ENCODE measurements at places on chromosomes 16 and 17. TPM values are rescaled to one million over a fixed set of nuclear protein-coding genes. Genes with fewer than 3 reads are reported as not detected.

DNA sequence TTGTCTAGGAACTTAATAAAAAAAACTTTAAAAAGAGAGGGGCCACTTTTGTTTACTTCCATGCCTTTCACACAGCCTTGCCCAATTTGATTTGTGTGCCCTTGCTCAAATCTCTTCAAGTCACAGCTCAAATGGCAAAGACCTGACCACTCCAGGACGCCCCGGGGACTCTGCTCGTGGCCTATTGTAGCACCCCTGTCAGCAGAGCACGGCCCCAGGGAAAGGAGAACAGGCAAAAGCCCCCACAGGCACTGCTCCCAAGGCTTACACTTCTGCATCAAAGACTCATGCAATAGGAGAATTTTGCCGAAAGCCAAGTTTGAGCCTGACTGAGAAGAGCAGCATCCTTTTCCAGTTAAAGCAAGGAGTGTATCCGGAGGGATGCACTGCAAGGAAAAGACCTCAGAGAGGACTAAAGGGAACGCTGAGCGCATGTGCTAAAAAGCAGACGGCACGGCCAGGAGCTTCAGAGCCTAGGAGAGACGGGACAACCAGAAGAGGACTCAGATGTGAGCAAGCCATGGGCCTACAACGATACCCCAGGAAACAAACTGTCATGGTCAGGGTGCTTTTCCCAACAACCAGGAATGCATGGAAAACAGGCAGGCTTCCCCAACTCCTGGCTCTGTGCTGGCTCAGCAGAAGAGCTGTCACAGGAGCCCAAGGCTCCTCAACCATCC, 8.2 kb downstream of the CREBBP start:
- no peak for DNase-seq

SOX9 gene
- 6.5 TPM for total RNA-seq

- DNase-seq, result peak; percentile 65
Observed at GRCh38 chr17:31499771-31500554, 108.5 kb downstream of the RAB11FIP4 start.

DNA sequence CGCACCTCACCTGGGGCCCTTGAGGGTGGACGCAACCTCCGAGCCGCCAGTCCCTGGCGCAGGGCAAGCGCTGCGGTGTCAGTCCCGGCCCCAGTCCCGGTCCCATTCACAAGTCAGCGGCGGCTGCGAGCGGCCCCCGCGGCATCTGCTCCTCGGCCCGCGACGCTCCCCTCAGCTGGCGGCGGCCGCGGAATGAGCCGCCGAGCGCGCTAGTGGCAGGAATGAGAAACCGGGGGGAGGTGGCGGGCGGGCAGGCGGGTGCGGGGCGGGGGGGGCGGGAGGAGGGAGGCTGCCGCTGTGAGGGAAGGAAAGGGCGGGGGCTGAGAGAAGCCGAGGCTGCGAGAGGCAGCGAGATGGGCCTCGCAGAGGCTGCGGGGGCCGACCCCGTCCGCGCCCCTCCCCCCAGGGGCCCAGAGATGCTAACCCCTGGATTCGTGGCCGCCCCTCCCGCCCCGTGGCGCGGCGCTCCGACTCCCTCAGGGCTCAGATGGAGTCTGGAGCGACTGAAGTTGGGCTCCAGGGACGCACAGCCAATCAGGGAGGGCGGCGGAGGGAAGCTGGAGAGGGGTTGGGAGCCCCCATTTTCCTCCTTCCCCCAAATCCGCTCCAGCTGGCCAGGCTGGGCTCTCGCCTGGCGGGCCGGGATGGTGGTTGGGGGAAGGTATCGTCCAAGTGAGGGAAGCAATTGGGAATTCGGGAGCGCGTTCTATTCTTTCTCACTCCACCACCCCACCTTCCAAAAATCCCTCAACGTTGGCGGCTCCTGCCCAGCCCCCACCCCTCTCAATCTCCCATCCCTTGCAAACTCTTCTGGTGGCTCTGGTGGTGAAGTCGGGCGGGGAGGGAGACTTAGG, at the start of gene CDH11:
Gene CDH11, minus strand, starts transcription at position 194 of the 854 bp plus-strand sequence. CDS start 117,194 bp downstream, outside the sequence.
- DNase-seq, result peak; percentile 93

DNA sequence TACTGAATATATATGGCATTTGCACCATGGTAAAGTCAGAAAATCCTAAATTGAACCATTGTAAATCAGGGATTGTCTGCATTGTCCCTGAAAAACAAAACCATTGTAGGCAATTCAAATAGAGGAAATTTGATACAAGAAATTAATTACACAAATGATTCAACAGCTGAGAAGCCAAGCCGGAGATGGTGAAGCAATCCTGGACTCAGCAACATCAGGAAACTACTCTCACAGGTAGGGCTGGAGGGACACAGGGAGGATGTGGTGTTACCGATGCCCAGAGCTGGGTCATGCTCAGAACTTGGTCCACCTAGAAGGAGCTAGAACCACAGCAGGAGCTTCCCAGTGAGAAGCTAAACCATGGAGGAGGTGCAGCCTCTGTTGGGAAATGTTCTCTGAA, 18.5 kb upstream of the SCNN1B start:
- no peak for DNase-seq

SRRM2 gene
- 56.8 TPM for total RNA-seq

DNA sequence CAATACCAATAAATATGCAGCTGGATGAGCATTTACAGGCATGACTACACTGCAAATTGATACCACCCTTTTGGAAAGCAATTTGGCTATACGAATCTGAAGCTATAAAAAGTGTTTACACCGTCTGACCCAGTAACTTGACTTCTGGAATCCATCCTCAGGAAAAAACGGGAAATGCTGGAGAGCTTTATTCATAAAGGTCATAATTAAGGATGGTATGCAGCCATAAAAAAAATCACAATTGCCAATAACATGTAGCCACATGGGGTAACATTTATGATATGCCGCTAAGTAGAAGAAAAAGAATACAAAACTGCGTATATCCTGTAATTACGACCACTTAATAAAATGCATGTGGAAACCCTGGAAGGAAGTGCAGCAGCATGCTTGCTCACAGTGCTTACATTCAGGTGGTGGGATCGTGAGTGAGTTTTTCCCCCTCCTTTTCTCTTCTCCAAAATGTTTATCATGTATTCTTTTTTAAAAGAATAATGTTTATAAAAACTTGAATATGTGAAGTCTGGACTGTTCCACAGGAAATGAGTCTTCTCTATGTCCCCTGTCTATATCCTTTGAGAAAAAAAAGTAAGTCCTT, 34.2 kb downstream of the COPRS start:
- no peak for DNase-seq

DNA sequence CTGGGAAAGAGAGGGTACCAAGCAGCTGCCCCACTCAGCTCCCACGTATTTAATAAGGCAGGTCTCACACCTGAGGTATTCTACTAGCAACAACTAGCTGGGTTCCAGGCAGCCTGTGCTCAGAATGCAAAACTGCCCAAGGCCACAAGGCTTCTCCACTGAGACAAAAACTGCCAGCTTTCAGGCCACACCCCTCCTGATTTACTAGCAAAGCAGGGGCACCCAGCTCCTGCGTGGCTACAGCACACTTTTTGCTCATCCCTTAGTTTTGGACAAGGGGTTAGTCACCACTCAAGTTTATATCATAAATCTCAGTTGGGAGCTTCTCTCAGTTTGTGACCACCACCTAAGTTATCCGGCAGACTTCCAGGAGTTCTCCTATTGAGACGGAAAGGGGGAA, 494.6 kb downstream of the CDH11 start:
- no peak for DNase-seq

TP53TG3 gene
- not detected for total RNA-seq

- no peak for DNase-seq
Observed at GRCh38 chr17:56203430-56203829, 50.2 kb downstream of the ANKFN1 start.

KIF19 gene
- total RNA-seq, result not detected

PPY gene
- not detected for total RNA-seq

DNA sequence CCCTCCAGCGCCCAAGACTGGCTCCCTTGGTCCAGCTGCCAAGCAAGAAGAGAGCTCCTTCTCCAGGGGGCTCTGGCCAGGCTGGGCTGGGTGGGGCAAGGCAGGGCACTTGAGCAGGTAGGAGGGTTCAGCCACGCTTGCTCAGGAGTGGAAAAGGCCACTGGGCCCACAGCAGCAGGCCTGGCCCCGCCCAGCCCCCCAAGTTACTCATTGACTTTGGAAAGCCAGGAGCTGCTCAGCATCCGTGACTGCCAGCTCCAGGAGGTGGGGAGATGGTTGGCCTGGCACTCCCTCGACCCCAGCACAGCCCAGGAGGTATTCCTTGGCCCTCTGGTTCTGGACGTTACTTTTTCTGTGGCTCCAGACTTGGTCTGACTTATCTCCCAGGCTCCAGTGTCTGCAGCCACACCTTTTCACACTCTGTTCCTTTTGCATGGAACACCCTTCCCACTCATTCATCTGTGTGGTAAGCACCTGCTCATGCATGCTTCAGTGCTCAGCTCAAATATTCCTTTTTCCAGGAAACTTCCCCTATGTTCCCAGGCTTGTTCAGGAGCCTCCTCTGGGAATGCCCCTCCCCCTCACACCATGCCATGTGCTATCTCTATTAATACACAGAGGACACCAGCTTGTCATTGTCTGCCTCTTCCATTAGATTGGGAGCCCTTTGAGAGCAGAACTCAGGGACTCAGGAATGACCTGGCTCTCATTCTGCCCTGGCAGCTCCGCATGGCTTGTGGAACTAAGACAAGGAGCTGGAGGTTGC, at the start of gene CDH16:
Gene CDH16, minus strand, starts transcription at position 83 of the 766 bp plus-strand sequence. CDS start 820 bp downstream, outside the sequence.
- peak; percentile 77 for DNase-seq

DNA sequence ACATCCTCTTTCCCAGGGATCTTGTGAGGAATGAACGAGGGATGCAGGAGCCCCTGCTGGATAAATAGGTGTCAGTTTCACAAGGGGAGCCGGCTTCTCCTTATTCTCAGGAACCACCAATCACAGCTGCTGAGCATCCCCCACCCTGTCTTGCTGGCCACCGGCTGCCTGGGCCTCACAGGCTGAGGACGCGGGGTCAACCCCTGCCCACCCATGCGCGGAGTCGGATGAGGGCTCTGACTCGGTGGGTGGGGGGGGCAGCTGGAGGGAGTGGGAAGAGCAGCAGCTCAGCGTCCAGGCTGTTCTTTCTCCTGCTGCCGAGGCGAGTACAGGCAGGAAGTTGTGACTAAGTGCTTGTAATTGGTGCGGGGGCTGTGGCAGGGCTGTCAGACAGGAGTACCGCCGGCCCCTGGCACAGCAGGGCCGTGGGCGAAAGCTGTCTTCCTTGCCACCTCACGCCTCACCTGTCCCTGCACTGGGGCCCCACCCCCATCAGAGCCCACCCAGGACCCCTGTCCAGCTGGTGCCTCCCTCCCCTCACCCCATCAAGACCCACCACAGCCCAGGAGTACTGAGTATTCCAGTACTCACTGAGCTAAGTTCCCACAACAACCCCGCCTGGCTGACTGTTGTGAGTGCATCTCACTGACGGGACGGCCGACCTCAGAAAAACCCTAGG, 11.0 kb upstream of the DPEP1 start:
- peak; percentile 100 for DNase-seq

DNA sequence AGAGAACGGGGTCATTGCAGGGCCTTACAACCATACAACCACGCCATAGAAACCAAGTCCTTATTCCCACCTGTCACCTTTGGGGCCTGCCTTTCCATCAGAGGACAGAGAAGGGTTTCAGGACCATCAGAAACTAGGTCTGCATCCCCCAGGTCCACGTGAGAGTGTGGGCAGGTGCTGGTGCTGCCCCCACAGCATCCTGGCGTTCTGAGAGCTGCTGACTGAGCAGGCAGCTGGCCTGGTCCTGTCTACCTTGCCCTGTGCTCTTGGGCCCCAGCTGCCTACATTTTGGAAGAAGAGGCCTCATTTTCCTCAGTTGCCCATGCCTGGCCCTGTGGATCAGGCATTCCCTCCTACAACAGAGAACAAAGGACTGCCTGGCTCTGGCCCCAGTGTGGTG, 21.6 kb downstream of the ZNF276 start:
- DNase-seq, result peak; percentile 29

DNA sequence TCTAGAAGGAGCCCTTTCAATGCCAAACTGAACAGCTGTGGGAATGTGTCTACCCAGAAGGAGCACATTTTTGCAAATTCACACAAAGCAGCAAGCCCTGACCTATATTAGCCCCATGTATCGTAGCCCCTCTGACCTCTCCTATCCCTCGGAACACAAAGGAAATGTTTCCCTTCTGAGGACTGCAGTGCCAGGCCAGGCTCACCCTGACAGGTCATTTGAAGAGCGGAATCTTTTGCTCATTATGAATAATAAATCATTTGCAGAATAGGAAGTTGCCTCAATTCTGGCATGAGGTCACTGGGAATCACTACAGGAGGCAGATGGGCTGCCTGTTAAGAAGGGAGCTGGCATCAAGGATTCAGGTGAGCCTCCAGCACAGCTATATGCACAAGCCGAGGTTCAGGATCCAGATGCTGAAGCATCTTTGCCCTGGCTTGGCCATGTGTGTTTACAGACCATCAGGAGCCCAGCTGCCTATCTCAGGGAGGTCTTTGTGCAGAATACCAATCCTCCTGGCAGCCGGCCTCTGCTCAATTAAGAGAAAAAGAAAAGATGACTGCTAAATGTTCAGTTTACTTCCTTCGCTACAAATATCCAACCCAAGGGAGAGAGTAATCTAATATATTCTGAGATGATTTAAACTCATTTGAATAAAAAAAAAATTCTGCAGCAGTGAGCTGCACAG, 119.4 kb downstream of the USP31 start:
- DNase-seq, result no peak

- DNase-seq, result no peak
Observed at GRCh38 chr17:66522591-66523272, 220.3 kb downstream of the PRKCA start.

GRCh38 chr16:86343796-86344585, 166.3 kb upstream of the FOXF1 start:
- DNase-seq, result no peak

- DNase-seq, result no peak
Observed at GRCh38 chr17:27849474-27850185, 43.5 kb downstream of the LYRM9 start.

CSH2 gene
- not detected for total RNA-seq

KRT9 gene
- total RNA-seq, result not detected

DNA sequence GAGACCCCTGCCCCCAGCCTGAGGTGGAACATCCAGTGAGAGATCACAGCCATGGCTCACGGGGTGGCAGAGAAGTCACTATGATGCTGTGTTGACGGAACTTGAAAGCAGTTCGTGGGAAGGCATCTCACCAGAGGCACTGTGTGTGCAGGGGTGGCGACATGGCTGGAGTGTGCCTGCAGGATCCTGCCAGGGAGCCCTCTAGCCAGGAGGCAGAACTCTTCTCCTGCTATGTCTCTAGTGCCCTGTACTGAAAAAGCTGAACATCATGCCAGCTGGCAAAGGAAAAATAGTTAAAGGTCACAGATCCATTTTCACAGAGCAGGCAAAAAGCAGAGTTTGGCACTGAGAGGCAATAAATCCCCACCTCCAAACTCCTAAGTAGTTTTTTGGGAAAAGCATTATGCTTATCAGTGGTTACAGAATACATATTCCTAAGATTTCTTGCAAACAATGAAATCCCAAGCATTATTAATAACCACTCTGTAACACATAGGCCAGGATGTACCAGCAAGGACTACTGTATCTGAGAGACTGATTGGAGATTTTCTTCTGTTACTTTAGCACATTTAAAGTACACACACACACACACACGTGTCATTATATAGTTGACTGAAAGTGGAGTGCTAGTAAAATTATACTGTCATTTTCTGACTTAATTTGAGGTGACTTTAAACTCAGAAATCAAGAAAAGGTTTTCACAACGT, 36.8 kb downstream of the TNRC6C start:
- no peak for DNase-seq

GRCh38 chr16:11562941-11563340, 23.8 kb downstream of the LITAF start:
- no peak for DNase-seq
